ENCODE measurements at places on chromosomes 3 and 15. TPM values are rescaled to one million over a fixed set of nuclear protein-coding genes. Genes with fewer than 3 reads are reported as not detected.

TM4SF18 gene
- 51.3 TPM for polyA plus RNA-seq

GRCh38 chr3:140351466-140351865 lies 326.4 kb upstream of the TRIM42 start:
- DNase-seq: no peak

CTXN2 gene
- not detected for polyA plus RNA-seq

GRCh38 chr3:151593928-151594327 lies 133.1 kb upstream of the IGSF10 start:
- no peak for DNase-seq

TGM4 gene
- not detected for polyA plus RNA-seq

DNA sequence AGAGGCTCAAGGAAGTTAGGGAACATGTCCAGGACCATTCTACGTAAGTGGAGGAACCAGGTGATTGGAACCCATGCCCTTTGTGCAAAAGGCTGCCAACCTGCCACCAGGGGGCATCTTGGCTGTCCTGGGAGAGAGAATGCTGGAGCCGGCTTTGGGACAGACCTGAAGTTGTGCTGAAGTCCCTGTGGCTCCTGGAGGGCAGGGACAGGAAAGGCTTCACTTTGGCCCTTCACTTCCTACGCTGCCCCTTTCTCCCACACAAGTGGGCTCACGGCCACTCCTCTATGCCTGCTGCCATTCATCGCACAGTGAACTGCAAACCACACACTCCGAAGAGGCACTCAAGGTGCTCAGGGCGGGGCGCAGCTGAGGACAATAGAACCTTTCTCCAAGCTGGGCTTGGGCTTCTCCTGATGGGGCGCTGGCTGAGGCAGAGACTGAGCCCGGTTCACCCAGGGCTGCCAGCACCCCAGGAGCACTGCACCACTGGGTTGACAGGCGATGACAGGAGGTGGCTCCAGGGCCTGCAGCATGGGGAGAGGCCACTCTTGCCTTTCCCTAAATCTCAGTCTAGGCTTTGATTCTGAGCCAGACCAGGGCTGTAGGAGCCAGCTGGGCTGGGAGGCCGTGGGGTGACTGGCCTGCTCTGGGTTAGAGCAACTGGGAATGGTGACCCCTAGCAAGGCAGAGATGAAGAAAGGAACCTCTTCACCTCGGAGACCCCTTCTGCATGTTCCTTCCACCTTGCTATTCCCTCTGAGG lies 8.4 kb downstream of the SHF start:
- peak; percentile 29 for DNase-seq

DNA sequence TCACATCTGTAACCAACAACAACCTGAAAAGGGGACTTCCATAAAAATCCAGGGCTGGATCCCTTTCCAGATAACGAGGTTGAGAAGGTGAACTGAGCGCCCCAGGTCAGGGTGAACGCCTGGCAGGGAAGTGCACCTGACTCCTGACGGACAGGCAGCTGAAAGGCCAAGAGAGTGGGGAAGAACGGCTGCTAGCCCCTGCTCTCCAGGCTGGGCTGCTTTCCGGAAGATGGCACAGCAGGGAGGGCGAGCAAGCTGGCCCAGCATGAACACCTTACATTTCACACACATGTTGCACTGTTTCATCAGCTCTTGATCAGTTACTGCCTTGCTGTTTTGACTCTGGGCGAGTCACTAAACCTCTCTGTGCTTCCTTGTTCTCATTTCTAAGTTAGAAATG lies 127.2 kb upstream of the IQSEC1 start:
- no peak for DNase-seq

GRCh38 chr3:13300546-13301285 lies 119.4 kb downstream of the NUP210 start:
- DNase-seq: no peak

GRCh38 chr3:66400411-66401156 lies 100.2 kb downstream of the LRIG1 start:
- no peak for DNase-seq

EFCAB12 gene
- 0.81 TPM for polyA plus RNA-seq

DNA sequence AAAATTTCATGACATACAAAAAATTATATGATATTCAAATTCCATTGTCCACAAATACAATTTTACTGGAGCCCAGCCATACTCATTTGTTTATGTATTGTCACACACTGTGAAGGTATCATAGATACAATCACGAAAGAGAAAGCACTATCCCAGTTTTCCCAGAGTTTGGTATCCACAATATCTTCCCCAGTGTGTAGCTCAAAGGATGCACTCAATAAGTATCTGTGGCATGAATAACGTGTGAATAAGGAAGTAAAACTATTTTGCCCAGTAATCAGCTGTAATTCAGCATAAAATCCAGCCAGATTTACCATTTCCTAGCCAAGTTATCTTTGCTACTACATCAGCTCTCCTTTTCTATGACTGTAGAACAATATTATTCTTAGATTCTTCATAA lies 131.3 kb upstream of the KCNMB2 start:
- no peak for DNase-seq

DNA sequence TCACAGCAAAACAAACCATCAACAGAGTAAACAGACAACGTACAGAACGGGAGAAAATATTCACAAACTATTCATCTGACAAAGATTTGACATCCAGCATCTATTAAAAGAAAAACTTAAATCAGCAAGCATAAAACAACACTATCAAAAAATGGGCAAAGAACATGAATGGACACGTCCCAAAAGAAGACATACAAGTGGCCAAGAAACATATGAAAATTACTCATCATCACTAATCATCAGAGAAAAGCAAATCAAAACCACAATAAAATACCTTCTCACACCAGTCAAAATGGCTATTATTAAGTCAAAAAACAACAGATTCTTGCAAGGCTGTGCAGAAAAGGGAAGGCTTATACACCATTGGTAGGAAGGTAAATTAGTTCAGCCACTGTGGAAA lies 13.7 kb upstream of the SERPINI2 start:
- no peak for DNase-seq

PRSS50 gene
- not detected for polyA plus RNA-seq

PIERCE2 gene
- 3.3 TPM for polyA plus RNA-seq

GRCh38 chr15:59364248-59364647 lies 8.4 kb downstream of the MYO1E start:
- no peak for DNase-seq

- no peak for DNase-seq
Measured at GRCh38 chr15:60819860-60820259, 340.9 kb upstream of the ICE2 start.

DNA sequence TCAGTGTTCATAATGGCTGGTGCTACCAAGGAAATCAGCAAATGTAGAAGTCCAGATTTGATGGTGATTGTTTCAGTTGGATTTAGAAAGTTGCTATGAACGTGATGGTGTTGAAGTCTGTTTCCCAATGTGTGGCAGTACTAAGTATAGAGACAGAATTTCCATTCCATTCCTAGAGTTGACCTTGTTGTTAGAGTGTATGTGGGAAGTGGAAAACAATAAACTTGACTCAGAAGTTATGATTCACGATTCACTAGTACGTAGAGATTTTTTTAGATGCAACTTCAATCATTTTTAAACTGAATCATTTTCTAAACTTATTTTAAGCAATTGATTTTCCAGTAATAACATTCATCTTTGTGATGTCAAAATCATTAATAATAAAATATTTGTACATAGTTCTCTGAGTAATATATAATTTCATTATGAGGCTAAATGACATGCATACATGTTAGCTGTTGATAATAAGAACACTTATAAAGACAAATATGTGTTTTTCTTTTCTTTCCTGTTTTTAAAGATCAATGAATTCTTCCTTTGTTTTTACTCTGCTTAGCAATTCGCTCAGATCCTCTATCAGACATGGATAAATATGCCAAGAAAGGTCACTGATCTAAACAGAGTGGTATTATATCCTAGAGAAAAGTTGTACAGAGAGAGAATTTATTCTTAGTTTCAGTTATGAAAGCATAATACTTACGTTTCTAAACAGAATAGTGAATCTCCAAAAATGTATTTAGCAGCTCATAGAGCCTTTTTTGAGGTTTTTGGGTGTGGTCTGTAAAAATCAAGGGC lies 108.8 kb upstream of the GPR149 start:
- DNase-seq: no peak

- DNase-seq: no peak
Measured at GRCh38 chr15:38745126-38745525, 180.5 kb upstream of the RASGRP1 start.

- no peak for DNase-seq
Measured at GRCh38 chr3:52683611-52684010, 2.1 kb downstream of the PBRM1 start.

OXSR1 gene
- polyA plus RNA-seq: 28.0 TPM

- DNase-seq: no peak
Measured at GRCh38 chr3:33648793-33649192, 69.3 kb downstream of the CLASP2 start.

TIMP4 gene
- 13.1 TPM for polyA plus RNA-seq

GOLGA6D gene
- 0.05 TPM for polyA plus RNA-seq

CERS3 gene
- not detected for polyA plus RNA-seq

GRCh38 chr3:71689291-71689690 lies 35.9 kb downstream of the EIF4E3 start:
- DNase-seq: no peak

GRCh38 chr3:50675179-50676030 lies 678 bp downstream of the DOCK3 start:
- no peak for DNase-seq

DNA sequence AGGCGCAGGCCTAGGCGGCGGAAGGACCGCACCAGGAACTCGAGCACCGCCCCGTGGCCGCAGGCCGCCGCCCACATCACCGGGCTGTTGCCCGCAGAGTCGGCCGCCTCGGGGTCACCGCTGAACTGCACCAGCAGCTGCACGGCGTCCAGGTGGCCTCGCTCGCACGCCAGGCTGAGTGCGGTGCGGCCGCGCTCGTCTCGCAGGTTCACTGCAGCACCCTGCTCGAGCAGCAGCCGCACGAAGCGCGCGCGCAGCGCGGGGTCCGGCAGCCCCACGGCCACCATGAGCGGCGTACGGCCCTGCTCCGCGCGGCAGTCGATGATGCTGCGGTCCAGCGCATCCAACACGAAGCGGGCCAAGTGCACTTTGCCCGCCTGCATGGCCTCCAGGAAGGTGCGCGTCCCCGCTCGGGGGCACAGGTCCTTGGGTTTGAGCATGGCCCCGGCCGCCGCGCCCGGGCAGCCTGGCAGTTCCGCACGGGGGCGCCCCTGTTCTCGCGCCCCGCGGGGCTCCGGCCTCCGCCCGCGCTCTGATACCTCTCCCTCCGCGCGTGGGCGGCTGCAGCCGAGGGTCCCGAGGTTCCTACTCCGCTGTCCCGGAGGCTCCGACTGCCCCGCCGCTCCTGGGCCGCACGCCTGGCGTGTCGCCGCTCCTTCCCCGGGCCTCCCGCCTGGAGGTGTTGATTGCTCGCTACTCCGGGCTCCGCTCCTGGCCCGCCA lies 556 bp downstream of the ANKRD63 start:
- peak; percentile 63 for DNase-seq

DNA sequence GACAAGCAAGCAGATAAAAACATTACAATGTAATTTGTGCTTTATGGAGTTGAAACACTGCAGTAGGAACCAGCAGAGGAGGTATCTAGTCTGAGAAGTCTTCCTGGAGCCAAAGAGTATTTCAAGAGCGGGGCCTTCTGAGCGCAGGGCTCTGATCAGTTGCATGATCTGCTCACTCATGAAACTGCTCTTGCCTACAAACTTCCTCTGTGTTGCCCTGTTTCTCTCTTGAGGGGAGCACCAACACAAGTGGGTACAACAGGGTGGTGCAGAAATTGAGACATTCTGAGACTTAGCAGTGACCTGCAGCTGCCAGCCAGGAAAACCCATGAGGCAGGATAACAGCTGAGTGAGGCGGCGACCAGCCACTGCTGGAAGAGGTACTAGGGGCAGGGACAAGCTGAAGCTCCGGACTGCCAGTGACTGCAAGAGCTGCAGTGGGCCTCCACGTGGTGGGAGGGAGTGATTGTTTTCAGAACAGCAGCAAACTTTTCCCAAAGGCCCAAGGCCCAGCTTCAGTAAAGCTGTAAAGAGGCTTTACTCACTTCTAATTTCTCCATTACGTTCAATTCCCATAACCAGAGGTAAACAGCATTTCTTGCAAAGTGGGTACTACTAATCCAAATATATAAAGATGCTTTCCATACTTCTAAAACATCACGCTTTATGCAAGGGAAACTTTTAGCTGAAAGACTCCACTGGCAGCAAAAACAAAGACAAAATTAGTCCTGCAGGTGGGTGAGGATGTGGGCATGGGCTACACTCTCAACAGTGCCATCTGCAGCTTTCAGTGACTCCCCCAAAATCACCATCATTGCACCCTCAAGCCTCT lies 69.0 kb upstream of the LPP start:
- no peak for DNase-seq

- DNase-seq: no peak
Measured at GRCh38 chr3:8359133-8359532, 142.5 kb upstream of the LMCD1 start.

DNA sequence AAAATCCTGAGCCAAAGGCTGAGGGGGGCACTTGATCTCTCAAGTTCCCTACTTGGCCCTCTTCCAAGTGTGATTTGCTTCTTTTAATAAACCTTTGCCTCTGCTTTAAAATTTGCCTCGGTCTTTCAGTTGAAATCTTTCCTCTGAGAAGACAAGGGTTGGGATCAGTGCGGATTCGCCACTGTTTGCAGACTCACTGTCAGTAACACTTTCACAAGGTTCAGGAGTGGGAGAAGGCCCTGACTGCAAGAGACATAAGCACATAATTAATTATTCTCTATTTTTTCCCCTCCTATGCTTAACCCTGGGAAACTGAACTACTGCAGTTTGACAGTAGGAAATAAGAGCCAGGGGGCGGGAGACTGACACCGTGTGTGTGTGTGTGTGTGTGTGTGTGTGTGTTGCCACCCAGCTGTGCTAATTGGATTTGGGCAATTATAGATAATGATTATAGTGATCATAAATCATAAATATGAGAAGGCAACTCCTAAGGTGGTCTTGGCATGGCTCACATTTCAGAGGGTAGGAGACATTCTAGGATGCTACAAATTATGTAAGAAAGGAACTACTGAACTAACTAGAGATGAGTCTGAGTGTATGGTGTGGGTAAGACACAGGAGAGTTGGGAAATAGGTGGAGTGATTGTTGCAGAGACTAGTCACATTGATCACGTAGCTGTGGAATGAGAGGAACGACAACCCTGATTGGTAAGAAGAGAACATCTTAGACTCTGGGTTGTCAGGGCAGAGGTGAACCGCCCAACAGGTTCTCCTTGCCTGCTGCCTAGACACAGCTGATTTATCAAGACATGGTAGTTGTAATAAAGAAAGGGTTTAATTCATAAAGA lies 5.5 kb upstream of the ZNF662 start:
- no peak for DNase-seq

DNA sequence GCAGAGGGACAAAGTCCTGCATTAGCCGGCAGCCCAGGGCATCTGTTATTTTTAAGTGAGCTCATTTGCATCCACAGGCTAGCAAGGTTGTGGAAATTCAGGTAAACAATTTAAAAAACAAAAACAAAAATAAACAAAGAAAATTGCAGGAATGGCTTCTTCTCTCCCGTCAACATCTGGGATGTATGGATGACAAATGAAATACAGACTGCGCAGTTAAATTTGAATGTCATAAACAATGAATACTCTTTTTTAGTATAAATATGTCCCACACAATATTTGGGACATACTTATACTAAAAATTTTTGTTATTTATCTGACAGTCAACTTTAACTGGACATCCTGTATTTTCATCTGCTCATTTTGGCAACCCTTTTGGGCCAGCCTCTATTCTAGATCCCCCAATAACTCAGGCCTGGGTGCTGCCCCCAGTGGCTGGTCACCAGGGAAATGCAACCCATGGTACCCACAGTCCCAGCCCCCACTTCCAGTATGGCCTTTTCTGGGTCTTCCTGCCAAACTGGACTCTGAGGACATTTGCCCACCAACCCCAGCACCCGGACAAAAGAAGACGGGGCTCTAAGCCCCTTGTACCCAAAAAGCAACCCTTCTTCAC lies 12.7 kb downstream of the GRM2 start:
- no peak for DNase-seq

All from A549 (cell line).